Right atrium auricular region (tissue), 2 donors: ENCODE measurements at places on chromosomes 16 and 17.

DNA sequence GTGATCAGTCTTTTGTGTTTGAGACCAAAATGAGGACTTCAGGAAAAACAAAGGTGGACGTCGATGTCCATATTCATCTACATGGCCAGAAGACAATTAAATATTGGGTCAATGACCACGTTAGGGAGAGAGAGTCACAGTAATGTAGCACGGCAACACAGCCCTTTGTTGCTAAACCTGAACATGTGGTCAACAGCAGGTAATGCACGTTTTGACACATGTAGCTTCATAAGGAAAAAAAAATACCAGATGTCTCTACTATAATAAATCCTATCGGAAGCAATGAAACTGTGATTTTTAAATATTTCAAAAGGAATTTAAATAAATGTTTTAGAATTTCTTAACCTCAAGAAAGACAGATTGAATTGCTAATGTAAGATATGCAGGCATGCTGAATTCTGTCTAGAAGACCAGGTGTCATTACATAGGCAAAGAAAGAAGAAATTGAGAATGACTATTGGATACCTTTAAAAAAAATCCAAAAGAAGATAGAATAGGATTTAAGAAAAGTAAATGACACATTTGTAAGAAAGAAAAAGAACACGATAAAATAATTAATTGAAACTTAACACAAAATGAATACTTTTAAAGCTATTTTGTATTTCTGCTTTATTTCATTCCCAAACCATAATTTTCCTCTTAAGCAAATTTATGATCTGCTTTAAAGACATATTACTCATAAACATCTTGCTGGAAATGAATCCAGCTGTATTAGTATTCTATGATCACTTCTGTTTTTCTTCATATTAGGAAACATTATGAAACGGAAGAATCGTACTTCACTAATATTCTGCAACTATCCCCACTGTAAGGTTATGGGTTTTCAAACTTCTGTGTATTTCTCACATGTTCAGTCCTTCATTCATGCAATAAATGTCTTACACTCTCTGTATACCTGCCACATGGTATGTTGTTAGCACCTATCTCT lies 30.1 kb downstream of the ABCA8 start:
- peaks cover 40% of the 10 kb centered on the region for H3K36me3 ChIP-seq
- H3K4me1 ChIP-seq = no peaks in the 10 kb centered on the region
- no peak for DNase-seq

DNA sequence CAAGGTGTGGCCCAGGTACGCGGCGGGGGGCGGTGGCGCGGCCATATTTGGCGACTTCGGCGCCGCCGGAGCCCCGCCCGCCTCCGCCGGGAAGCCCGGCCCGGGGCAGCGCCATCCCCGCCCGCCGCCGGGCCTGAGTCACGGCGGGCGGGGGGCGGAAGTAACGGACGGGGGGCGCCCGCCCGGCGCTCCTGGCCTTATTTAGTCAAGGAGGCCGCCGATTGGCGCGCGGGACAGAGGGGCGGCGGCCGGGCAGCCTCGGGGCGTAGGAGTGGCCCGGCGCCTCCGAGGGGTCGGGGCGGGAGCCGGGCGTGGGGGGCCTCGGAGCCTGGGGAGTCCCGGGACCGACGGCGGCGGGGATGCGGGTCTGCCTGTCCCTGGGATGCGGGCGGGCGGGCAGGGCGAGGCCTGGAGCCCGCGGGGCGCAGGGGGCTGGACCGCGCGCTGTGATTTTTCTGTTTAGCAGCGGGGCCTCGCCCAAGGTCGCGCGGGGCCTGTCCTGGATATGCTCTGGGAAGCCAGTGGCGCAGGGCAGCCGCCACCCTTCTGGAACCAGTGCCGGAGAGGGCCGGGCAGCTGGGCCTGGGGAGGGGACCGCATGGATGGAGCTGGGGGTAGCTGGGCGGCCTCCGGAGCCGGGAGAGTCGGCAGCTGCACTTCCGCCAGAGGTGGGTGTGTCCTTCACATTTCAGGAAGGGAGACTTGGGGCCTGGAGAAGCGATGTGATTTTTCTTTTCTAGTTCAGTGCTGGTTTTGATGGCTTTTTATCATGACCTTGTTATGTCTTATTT lies 2.3 kb upstream of the ACTG1 start:
- peak; percentile 82 for DNase-seq
- H3K36me3 ChIP-seq = peaks cover 25% of the 10 kb centered on the region
- H3K27me3 ChIP-seq = no peaks in the 10 kb centered on the region
- peaks cover 64% of the 10 kb centered on the region for H3K4me1 ChIP-seq

GRCh38 chr16:4136229-4136813 lies 20.1 kb upstream of the ADCY9 start:
- no peaks in the 10 kb centered on the region for H3K27me3 ChIP-seq
- no peak for DNase-seq
- no peak overlapping the region for H3K27ac ChIP-seq

DNA sequence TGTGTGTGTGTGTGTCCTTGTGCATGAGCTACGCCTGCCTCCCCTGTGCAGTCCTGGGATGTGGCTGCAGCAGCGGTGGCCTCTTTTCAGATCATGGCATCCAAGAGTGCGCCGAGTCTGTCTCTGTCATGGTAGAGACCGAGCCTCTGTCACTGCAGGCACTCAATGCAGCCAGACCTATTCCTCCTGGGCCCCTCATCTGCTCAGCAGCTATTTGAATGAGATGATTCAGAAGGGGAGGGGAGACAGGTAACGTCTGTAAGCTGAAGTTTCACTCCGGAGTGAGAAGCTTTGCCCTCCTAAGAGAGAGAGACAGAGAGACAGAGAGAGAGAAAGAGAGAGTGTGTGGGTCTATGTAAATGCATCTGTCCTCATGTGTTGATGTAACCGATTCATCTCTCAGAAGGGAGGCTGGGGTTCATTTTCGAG lies 22.5 kb downstream of the STAT5A start:
- DNase-seq = no peak
- no peaks in the 10 kb centered on the region for H3K27me3 ChIP-seq
- H3K27ac ChIP-seq = peak overlapping the region; percentile 79
- H3K36me3 ChIP-seq = peaks cover 66% of the 10 kb centered on the region
- H3K4me3 ChIP-seq = no peak overlapping the region

GRCh38 chr16:85123891-85124635 lies 11.8 kb upstream of the CIBAR2 start:
- DNase-seq = peak; percentile 94
- no peaks in the 10 kb centered on the region for H3K36me3 ChIP-seq
- no peak overlapping the region for H3K4me3 ChIP-seq
- H3K27ac ChIP-seq = peak overlapping the region; percentile 85

GRCh38 chr16:69407702-69408323 lies 16.6 kb upstream of the CYB5B start:
- no peak overlapping the region for H3K4me3 ChIP-seq
- no peak overlapping the region for H3K27ac ChIP-seq
- no peak for DNase-seq
- H3K4me1 ChIP-seq = no peaks in the 10 kb centered on the region
